ENCODE measurements at places on chromosomes 2 and 18. TPM values are rescaled to one million over a fixed set of nuclear protein-coding genes. Genes with fewer than 3 reads are reported as not detected.
A peak's percentile ranks its signal among the peaks of the same experiment; 100 is the strongest.

Gene GREB1L
- 11.3 TPM for total RNA-seq

GRCh38 chr2:209472112-209472832, 48.4 kb downstream of the MAP2 start:
- no peak for DNase-seq

GRCh38 chr2:229920011-229920641, 1.7 kb downstream of the TRIP12 start:
- DNase-seq = no peak

Gene GPR39
- not detected for total RNA-seq

Gene SLC5A7
- total RNA-seq = 0.09 TPM

Gene GRHL1
- 0.96 TPM for total RNA-seq

DNA sequence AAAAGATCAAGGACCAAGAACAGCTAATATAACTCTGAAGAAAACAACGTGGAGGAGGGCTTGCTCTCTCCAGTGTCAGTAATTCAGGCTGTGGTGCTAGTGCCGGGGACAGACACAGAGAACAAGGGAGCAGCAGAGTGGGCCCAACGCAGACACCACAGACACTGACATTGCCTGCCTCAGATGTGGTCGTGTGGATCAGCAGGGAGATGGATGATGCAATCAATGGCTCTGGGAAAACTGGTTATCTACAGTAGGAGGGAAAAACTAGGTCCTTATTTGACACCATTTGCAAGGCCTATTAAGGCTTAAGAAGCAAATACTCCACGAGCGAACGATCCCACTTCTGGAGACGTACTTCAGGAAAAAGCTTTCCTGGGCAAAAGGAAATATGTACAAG, 36.1 kb downstream of the HDLBP start:
- no peak for DNase-seq

GRCh38 chr18:25446972-25447371, 95.0 kb upstream of the ZNF521 start:
- no peak for DNase-seq

DNA sequence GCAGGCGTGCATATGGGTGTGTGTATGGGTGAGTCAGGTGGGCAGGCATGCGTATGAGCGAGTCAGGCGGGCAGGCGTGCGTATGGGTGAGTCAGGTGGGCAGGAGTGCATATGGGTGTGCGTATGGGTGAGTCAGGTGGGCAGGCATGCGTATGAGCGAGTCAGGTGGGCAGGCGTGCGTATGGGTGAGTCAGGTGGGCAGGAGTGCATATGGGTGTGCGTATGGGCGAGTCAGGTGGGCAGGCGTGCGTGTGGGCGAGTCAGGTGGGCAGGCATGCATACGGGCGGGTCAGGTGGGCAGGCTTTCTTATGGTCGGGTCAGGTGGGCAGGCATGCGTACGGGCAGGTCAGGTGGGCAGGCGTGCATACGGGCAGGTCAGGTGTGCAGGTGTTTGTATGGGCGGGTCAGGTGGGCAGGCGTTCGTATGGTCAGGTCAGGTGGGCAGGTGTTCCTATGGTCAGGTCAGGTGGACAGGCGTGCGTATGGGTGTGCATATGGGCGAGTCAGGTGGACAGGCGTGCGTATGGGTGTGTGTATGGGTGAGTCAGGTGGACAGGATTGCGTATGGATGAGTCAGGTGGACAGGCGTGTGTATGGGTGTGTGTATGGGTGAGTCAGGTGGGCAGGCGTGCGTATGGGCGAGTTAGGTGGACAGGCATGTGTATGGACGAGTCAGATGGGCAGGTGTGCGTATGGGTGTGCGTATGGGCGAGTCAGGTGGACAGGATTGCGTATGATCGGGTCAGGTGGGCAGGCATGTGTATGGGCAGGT, 28.7 kb upstream of the KLF11 start:
- DNase-seq = no peak

DNA sequence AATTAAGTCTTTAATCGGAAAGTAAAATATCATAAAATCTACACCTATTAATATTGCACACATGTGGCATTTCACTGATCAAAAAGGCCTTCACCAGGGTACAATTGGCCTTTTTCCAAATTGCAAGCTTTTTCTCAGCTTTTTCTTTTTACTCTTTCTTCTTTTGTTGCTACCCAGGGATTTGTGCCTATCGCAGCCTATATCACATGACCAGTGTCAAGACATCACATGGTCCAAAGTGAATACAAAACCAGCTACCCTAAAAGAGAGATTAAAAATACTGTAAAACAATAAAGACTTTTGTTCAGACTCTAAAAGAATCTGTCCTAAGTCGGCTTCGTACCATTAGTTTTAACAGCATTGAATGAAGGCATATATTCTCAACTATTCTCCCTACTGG, 15.0 kb upstream of the OTX1 start:
- no peak for DNase-seq

GRCh38 chr2:79630972-79631557, 118.2 kb downstream of the CTNNA2 start:
- DNase-seq = no peak

- DNase-seq = no peak
These were observed 110.1 kb downstream of the BAZ2B start for GRCh38 chr2:159506202-159506601.

GRCh38 chr2:1841461-1841860, 97.1 kb upstream of the PXDN start:
- DNase-seq = no peak

- DNase-seq = no peak
These were observed 20.9 kb downstream of the BCL2 start for GRCh38 chr18:63298400-63299365.

- DNase-seq = no peak
These were observed 16.9 kb upstream of the TUBB6 start for GRCh38 chr18:12291161-12291560.

DNA sequence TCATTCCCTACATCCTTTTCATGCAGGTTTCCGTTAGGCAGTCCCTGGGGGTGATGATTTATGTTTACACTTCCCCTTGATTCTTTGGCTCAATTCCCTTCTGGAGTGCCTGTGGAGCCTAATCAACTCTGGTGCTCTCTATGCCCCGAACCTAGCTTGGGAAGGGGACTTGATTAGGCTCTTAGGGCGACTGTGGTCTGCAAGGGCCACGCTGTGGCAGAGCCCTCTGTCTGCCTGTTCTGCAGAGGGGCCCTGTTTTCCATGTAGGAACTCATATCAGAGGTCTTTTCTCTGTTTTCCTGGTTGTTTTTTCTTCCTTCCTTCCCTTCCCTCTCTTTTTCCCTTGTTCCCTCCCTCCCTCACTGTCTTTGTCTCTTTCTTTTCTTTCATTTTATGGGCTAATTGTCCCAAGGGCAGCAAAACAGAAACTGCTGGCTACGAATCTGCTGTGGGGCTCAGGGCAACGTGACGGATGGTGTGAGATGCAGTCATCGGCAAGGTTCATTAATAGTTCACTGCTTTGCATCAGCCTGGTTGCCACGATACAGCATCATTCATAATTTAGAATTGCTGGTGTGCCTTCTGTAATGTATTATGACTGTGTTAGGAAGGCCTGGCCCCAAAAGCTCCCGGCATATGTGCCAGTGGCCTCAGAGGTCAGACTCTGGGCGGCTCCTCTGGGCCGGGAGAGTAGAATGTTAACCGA, 134.5 kb downstream of the NAPG start:
- peak; percentile 55 for DNase-seq

- no peak for DNase-seq
These were observed 161.3 kb upstream of the REG3A start for GRCh38 chr2:79320871-79321270.

DNA sequence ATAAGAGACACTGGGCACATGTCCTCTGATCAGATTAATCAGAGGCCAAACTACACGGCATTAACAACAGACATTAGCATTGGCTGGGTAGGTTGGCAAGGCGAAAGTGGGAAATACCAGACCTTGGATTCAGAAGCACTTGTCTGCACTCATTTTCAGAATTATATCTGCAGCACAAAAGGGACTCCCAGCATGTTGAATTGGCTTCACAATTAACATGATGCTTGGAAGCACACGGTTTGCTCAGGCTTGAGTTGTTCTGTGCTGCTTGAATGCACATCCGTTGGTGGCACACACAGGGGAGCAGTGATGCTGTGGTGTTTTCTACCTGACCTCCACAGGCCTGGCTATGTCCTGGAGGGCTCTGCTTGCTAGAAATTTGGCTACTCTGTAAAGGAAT, 83.9 kb downstream of the ACTR3 start:
- DNase-seq = no peak

Gene ECEL1
- 0.85 TPM for total RNA-seq

Gene DSC1
- not detected for total RNA-seq

DNA sequence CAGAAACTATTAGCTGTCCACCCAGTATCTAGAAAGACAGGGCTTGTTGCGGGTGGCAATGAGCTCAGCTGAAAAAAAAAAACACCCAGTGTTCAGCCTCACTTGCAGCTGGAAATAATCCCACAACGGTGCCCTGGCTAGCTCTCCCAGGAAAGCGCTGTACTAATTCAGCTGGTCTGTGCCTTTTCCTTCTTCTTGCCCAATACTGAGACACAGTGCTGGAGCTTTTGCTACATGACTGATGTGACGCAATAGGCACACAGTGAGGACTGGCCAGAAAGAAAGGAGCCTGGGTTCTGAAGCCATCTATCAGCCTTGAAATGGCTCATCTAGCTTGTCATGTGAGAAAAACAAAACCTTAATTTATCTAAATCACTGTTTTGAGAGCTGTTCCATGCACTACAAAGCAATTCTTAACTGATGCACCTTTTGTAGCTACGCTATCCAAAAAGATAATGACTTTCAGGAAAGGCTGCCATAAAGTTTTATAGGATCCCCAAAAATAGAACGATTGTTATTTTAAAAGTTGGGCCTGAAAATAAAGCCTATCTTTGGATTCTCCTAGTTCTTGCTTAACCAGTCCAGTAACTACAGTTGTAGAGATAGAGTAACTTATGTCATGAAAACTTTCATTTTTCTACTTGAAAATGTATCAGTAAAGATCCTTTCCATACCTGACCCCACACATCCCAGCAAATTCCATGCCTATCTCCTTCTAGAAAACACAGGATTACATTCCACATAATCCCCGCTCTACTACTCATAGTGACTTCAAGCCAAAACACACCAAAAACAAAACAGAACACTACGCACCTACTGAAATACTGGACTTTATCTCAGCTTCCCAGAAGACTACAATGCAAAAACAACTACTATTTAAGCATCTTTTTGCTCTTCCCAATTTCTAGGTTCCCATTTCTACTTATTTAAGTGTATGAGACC, 15.9 kb downstream of the KIDINS220 start:
- DNase-seq = peak; percentile 63

- no peak for DNase-seq
These were observed 817.3 kb downstream of the SATB2 start for GRCh38 chr2:198640463-198640862.

GRCh38 chr2:105373895-105374401, 24.9 kb downstream of the FHL2 start:
- no peak for DNase-seq

Gene SCYGR4
- not detected for total RNA-seq

- DNase-seq = no peak
These were observed 40.9 kb upstream of the ALKAL2 start for GRCh38 chr2:328761-329160.

DNA sequence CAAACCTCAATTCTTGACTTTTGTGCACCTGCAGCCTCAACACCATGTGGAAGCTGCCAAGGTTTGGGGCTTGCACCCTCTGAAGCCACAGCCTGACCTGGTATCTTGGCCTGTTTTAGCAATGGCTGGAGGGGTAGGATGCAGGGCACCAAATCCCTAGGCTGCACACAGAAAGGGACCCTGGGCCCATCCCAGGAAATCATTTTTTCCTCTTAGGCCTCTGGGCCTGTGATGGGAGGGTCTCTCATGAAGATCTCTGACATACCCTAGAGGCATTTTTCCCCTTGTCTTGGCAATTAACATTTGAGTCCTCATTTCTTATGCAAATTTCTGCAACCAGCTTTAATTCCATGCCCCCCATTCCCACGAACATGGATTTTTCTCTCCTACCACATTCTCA, 10.2 kb downstream of the IL18R1 start:
- no peak for DNase-seq

Gene TEX44
- not detected for total RNA-seq

DNA sequence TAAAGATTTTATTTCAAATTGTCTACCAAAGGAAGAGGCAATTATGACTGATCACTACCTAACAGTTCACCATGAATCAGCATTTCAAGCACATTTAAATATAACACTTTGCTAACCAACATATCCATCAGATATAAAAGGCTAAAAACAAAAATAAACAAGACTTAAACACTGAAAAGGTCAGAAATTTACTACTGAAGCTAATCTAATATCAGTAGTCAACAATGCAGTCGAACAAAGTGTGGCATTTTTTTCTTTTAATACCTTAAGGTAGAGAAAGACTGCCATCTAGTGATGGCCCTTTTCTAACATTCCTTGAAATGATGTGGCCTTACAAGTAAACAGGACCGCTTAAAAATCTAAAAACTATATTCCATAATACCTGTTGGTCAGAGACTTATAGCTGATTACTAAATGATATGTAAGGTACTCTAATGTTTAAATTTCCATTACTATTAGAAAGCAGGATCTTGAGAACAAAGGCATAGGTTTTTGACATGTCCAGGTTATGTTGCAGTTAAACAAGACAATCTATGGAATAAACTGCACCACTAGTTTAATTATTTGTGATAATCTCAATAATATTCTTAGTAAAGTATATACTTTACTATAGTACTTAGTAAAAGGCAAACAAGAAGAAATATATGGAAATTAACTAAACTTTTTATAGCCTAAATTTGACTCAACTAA, 80.0 kb downstream of the EXOC6B start:
- DNase-seq = no peak

DNA sequence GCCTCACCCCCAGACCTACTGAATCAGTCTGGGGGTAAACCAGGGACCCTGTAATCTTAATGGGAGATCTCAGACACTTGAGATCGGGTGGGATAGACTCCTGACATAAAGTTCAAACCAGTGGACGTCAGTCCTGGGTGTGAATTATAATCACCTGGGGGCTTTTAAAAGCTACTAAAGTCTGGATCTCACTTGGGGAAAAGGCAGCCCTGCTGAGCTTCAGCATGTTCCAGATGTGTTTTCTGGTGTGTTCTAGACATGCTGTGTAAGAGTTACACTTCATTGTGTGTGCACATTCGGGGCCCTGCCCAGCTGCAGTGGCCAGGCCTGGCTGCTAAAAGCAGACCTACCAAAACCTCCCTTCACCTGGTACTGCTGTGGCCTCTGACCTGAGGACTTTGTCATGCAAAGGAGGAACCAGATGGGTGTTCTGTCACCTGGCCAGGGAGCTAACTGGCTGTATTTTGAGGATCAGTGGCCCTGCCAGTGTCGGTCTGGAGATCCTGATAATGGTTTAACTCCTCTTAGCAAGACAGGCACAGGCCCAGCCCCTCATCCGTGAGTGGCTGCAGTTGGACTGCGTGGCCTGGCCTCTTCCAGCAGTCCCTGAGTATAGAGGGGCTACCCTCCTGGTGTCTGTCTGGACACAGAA, 10.6 kb downstream of the RRM2 start:
- no peak for DNase-seq

GRCh38 chr2:232457121-232458011, 1.4 kb downstream of the ALPI start:
- DNase-seq = no peak

Gene TMEM169
- total RNA-seq = not detected

- DNase-seq = peak; percentile 77
These were observed 465 bp downstream of the SEPTIN10 start for GRCh38 chr2:109613081-109613921.

Gene HOXD13
- total RNA-seq = not detected

Data from psoas muscle (tissue), 8 donors.